ENCODE measurements at places on chromosomes 4 and X.

DNA sequence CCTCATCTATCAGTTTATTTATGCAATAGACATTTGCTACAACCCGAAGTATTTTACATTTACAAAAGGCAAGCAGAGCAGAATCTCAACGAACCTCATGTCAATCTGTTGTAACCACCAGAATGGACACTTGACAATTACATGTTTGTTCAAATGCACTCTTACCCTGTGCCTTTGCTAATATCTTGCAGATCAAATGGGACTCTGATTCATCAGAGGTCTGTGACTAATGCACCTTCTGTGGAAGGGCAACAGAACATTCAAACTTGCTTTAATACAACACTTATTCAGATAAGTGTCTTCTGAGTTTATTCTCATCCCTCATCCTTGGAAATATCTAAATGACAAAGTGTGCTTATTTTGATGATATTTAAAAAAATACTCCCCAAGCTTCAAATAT lies 644.7 kb upstream of the PCDH10 start:
- no peak for DNase-seq

DNA sequence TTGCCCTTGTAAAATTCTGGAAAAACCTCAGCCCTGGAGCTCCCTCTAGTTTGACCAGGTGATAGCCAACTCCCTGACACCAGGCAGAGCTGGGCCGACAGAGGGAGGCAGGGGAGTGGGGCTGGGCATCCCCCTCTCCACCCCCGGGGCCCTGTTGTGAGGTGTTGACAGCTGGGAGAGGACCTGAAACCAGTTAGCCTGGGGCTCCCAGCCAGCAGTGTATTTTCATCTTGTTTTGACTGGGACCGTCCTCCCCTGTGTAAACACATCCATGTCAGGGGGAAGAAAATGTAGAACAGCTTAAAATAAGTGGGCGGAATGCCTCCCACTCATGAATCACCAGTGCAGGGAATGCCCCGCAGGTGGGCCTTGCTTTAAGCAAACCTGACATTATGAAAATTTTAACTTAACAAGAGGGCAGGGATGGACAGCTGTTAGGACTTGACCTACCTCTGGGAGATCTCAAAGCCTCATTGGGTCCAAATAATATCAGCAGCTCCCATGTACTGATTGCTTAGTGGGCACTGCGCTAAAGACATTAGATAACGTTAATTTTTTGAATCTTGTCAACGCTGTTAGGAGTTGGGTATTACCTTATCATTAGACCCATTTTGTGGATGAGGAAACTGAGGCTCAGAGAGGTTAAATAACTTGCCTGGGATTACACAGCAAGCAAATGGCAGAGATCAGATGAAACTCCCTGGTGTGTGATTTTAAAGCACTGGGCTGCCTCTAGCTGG lies 45.9 kb downstream of the TSC22D3 start:
- DNase-seq, result no peak

DNA sequence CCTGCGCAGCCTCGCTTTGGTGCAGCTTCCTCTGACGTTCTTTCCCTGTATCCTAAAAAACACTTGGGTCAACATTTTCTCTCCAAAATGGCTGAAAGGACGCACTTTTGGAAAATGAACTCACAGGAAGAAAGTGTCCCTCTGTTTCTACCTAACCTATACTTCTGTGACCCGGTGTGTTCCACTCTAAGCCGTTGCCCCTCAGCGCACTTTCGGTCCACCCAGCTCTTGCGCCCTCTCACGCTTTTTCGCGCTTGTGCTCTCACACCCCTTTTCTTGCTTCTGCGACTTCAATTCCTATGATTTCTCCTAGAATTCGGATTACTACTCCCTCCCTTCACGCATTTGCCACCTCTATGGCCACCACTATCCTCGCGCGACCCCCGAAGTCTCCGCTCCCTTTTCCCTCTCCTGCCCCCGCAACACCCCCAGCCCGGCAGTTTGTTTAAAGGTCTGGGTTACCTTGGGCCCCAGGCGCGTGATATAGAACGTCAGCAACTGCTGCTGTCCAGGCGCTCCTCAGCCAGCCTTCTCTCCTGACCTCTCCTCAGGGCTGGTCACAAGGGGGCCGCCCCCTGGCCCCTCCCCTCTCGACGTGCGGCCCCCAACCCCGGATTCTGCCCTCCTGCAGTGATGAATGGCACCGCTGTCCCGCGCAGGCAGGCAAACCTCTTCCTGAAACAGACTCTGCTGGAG lies at the start of gene USP51:
Gene USP51, minus strand, starts transcription at position 535 of the 696 bp plus-strand sequence. CDS start 909 bp downstream, outside the sequence.
- DNase-seq, result no peak

DNA sequence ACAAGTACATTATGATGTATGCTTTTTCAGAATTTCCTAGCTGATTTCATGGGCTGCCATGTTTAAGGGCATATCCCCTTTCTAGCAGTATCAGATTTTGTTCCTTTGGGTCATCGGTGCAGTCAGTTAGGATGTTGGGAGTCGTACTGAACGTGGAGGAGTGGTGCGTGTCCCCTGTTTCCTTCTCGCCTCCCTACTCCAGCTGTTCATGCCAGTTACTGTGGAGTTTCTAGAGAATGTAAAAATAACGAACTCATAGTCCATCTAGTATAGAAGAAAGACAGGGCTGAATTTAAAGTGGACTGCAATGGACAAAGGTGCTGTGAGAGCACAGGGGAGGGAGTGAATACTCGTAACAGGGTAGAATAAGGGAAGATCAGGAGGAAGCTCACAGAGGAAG lies 111.3 kb downstream of the CEP135 start:
- DNase-seq, result no peak

- DNase-seq, result no peak
Measured at GRCh38 chr4:116122124-116122523, 963.3 kb downstream of the TRAM1L1 start.

GRCh38 chr4:1792832-1793495 lies at the start of gene FGFR3:
TSS of gene FGFR3 (plus strand) at chr4:1793293. CDS start at chr4:1793935, 642 bp downstream.
- DNase-seq, result peak; percentile 18

- no peak for DNase-seq
Measured at GRCh38 chr4:114688059-114688458, 89.5 kb downstream of the UGT8 start.

- DNase-seq, result no peak
Measured at GRCh38 chr4:6990661-6991060, 52.5 kb upstream of the TADA2B start.

DNA sequence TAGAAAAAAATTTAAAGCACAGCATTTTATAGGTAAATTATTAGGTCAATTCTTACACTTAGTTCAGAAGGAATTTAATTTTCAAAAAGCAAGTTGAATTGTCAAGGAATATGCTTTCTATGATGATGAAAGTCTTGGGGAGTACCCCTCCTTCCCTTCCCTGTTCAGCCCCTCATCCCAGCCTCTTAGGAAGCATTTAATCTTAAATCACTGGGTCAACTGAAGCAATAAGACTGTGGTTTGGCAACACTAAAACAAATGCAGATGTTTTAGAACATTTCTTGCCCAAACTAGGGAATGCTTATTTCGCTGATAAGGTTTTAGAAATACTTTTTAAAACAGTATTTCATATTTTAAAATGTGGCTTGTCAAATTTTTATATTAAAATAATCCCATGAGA lies 19.1 kb upstream of the ARSJ start:
- DNase-seq, result no peak

DNA sequence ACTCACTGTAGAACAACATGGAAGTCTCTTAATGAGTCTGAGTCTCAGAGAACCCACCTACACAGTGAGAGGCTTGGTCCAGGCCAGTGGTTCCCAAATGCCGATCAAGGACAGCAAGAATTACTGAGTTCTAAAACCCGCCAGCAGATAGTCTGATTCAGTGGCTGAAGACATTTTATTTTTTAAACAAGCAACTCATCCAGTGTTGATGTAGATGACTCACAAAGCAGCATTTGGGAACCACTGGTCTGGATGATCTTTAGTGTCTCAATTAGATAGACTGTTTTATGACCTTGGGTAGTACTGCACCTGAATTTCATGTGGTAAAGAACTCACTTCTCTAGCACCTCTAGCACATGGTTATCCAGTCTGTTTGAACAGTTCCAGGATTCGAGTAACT lies 193.6 kb downstream of the FBXW7 start:
- DNase-seq, result no peak

DNA sequence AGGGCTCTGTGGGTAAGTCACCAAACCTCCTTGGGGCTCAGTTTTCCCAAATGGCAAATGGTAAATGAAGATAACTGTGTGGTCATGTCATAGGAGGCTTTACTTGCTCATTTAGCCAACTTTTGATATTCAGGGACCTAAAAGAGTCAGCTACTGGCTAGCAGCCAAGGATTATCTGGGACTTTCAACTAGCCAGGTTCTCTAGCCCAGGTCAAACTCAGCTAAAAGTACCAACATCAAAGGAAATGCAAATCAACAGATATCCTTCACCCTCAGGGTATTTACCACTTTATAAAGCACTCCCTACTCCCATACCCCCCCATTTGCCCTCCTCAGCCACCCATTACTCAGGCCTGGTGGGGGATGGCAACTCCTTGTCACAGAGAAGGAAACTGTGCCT lies 7.5 kb downstream of the AMER1 start:
- DNase-seq, result no peak

DNA sequence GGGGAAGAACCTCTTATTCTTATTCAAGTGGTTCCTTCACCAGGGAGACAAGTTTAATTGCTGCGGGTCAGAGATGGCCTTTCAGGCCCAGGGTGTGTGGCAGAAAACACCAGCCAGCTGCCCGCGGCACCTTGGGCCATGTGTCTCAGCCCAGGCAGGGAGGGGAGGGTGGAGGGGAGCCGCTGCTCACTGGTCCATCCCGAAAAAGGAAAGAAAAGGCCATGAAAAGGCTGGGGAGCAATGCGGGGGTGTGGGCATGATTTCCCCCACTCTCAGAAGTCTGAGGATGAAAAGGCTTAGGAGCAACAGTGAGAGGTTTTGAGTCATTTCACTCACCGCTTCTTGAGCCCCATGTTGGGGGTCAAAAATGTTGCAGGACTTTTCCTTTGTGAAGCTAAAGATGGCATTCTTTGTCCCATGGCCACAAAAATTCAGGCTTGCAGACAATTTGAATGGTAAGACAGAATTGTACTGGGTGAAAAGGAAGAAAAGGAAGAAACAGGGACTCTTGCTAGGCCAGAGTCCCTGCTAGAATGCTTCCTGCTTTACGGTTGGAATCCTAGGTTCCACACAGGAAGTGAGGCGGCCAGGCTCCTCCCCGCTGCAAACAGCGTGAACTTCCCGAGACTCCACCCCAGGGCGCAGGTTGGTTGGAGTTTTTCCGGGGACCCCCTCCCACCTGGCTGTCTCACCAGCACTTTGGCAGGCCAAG lies 17.4 kb upstream of the FAM47E start:
- DNase-seq, result no peak

DNA sequence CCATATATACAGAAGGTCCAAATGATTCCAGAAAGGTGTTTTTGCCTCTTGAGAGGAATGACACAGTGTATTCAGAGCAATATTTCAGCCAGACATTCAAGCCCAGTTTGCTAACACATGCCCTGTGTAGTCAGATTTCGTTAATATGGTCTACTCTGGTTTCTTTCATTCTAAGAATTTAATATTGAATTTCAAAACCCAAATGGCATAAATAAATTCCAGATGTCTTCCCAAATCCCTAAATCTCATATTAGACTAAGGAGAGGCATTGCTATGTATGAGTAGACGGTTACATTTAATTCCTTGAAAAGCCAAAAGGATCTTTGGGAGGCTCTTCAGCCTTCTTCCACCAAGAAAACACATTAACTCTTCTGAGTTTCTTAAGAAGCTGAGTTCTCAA lies 66.3 kb upstream of the C1QTNF7 start:
- DNase-seq, result no peak

DNA sequence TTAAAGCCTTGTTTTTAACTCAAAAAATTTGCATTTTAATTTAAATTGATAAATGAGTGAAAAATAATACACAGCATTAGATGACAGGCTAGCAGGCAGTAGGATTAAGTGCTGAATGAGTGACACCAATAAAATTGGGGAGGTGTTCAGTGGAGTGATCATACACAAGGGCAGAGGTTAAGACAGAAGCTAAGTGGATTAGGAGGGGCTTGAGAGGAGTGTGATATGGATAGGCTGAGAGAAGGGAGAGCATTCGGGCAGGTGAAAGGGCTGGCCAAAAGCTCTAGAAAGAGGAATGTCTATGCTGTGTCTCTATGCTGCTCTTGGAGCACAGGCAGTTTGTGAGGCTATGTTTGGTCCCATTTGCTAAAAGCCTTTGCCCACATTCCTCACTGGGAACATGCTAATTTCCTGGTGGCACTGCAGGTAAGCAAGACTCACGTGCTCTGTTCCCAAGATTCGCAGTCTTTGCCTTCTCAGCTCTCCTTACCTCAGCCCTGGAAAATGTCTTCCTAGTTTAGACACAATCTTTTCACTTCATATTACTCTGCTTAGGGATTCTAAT lies 52.8 kb upstream of the CCSER1 start:
- DNase-seq, result no peak

GRCh38 chr4:93960450-93960849 lies 131.9 kb downstream of the ATOH1 start:
- no peak for DNase-seq

DNA sequence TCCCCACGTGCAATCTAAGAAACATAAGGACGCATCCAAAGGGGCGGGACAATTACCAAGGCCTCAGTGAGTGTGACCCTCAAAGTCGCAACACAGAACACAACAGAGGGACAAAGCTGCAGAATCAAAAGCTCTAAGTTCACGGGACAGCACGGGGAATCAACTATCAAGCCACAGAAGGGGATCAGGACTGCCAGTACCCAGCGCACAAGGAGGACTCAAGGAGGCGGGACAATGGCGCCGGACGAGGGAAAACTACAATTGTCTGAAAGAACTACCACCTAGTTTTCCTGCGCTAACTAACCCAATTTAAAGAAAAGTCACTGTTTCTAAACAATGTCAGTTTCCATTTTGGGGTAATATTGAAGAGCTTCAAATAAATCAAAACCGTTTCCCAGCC lies 1.3 kb downstream of the FAM53A start:
- DNase-seq, result no peak

- DNase-seq, result no peak
Measured at GRCh38 chrX:44244008-44244407, 99.5 kb downstream of the EFHC2 start.

DNA sequence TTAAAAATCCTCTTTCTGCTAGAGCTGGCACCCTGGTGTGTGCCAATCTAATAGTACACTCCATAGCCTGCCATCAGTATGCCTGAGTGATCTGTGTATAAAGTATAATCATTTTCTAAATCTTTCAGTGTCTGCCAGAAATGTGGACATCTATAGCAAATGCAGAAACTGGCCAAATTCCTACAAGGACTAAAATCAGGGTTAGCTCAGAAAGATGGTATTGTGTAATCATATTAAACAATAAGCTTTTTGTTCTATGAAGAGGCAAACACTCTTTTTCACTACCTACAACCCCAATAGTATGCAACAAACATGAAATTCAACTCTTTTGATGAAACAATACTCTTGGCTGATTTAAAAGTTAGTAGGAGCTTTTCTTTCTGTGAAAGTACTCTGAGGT lies 7.7 kb upstream of the TXLNG start:
- DNase-seq, result no peak

GRCh38 chrX:68232206-68232605 lies 201.1 kb downstream of the OPHN1 start:
- DNase-seq, result no peak

DNA sequence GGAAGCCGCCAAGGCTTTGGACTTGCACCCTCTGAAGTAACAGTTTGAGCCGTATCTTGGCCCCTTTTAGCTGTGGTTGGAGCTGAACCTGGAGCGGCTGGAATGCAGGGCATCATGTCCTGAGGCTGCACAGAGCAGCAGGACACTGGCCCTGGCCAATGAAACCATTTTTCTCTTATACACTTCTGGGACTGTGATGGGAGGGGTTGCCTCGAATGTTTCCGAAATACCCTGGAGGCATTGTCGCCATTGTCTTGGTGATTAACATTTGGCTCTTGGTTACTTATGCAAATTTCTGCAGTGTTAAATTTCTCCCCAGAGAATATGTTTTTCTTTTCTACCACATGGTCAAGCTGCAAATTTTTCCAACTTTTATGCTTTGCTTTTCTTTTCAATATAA lies 137.2 kb downstream of the MAGEC1 start:
- DNase-seq, result no peak
